ENCODE measurements at places on chromosomes 4 and X.

- no peak for DNase-seq
Observed at GRCh38 chr4:42453612-42454011, 56.3 kb downstream of the SHISA3 start.

DNA sequence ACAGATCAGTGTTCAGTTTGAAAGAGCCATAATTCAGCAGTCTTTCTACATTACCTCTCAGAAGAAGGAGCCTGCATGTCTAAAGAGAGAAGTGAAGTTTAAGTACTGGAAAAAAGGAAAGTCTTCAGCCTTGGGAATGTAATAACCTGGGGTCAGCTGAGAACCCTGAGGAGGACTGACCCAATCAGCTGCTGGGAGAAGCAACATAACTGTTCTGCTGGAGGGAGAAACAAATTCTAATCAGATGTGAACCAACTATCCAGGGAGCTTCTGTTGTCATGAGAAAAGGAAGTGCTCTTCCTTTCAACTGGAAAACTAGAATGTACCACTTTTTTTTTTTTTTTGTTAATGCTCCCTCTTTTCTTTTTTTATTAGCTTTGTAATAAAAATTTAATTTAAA lies 64.5 kb upstream of the PDE5A start:
- peak; percentile 6 for DNase-seq

DNA sequence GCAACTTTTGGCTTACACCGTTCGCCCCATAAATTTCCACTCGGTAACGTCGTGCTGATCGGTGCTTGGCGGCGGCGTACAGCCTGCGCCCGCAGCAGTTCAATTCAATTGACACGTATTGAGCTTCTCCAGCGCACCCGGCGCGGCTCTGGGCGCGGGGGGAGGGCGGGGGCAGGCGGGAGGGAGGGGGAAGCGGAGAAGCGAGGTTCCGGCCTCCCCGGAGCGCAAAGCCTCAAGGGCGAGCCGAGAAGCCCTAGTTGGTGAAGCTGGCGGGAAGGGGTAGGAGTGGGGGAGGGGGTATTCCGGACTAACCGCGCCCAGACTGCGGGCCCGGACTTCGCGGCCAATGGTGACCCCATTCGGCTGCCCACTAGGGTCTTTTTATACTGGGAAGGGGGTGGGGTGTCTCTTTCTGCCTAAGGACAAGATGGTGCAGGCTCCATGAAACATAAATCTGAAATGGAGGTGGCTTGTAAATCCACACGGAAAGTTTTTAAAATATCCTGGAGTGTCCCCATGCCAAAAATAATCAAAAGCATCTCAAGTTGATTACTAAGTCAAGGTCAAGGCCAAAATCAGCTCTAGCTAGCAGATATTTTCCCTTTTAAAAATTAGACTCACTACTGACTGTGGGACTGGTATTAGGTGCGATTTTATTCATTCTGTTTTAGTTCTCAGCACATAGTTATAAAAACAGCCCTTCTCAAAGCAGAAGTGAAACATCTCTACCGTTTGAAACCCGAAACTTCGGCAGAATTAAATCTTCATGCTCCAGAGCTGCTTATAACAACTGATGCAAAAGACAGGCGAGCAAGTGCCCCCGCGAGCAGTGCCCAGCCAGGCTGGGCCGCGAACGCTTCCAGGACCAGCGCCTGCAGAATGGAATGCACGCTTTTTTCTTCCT lies 1.5 kb upstream of the BCOR start:
- DNase-seq: no peak

DNA sequence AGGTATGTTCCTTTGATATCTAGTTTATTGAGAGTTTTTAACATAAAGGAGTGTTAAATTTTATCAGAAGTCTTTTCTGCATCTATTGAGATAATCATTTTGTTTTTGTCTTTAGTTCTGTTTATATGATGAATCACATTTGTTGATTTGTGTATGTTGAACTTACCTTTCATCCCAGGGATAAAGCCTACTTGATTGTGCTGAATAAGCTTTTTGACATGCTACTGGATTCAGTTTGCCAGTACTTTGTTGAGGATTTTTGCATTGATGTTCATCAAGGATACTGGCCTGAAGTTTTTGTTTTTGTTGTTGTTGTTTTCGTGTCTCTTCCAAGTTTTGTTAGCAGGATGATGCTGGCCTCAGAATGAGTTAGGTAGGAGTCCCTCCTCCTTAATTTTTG lies 10.8 kb upstream of the AFM start:
- DNase-seq: no peak

GRCh38 chrX:31314921-31315320 lies 243.1 kb upstream of the FTHL17 start:
- no peak for DNase-seq

GRCh38 chrX:109857584-109858228 lies 124.6 kb upstream of the ACSL4 start:
- DNase-seq: no peak

DNA sequence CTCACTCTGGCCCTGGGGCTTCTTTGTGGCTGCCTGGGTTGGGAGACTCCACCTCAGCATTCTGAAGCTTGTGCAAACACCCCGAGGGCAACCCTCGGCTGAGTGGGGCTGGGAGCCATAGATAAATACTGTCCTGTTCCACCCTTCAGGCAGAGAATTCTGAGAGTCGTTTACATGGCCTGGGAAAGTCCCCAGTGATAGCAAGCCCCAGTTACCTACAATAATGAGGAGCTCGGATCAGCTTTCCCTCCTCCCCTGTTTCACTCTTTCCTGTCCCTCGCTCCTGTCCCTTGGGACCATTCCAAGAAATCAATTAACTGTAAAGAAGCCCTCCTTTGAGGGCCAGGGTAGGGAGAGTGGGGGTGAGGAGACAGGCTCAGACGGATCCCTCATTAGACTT lies 31.6 kb upstream of the DDX3X start:
- no peak for DNase-seq

DNA sequence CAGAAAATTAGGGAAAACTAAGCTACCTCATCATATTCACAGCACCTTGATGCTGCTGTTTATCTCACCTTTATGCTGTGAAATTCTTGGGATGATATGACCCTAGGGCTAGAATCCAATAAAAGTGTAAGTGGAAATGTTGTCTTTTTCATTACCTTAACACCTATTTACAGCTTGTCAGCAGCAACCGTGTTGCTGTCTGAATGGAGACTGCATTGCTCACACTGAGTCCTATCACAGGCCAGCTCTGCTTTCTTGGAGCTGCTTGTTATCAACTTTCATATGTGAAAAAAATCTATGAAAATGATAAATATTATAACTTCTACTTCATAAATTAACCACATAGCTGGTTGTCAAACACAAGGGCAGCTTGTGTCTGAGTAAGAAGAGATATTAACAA lies 789.5 kb downstream of the TECRL start:
- DNase-seq: no peak

GRCh38 chr4:89071311-89071710 lies 14.3 kb upstream of the FAM13A start:
- DNase-seq: no peak

DNA sequence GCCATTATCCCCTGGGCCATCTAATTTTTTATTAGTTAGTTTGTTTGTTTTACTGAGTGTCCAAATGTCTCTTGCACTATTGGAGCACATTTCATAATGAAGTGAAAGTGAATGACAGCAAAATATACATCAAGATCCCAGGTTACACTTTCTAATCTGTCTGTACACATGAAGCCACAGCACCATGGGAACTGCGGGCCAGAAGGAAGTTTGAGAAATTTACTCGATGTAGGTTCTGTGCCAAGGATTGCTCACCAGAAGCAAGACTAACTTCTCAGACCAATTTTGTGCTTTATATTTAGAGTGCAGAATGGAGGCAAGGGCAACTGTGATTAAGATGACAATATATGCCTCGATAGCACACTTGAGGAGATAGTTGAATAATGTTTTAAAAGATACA lies 258.0 kb downstream of the COL25A1 start:
- no peak for DNase-seq

DNA sequence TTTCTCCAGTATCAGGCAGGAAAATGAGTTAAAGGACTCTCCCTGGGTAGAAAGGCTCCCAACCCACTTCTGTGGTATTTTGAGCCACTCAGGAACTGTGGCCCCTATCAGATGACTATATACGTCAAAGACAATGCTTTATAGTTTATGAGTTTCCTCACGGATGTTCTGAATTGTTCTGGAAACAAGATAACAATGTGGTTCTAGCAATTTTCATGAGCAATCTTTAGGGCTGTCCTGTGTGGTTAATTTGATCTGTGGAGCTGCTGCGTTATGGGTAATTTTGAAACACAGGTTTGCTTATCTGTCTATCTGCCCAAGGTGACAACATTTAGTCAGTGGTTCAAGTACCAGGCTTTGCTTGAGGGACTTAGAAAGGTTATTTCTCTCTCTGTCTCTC lies 46.7 kb upstream of the IL2 start:
- no peak for DNase-seq

All from AG08395 (cell line).